ENCODE measurements at places on chromosomes 2 and 18.

DNA sequence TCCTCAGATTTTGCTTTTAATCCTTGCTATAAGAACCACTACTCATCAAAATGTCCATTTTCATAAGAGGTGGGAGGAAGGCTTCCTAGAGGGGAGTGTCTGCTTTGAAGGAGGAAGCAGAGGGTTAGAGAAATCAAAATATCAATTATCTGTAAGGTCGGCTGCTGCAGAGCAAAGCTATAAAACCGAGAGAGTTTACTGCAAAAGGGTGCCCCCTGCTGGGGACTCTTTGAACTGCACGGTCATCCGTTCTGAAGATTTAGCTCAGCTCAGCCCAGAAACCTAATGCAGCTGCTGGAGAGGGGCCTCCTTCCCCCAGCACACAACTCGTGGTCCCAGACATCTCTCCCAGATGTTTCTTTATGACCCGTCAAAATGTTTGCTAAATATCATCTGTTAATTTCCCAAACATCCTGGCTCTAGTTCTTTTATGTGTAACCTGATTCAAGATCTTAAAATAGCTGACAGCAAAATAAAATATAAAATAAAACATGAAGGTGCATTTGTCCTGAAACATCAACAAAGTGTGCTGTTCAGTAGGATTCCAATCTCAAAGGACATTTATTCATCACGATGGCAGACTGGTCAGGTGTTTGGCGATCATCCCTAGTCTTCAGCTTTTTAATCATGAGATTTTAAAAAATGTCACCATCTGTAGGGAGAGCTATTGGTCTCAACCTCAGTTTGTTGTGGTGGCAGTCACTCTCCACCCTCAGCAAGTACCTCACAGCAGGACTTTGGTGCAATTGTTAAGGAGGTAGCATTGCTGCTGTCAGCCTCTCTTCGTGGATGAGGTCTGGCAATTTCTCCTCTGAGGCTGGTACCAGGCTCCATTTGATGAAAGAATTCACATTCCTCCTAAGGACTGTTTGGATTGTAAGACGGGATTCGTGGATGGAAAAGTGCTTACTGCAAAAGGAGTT lies 185.9 kb downstream of the MTX2 start:
- DNase-seq, result peak; percentile 85

DNA sequence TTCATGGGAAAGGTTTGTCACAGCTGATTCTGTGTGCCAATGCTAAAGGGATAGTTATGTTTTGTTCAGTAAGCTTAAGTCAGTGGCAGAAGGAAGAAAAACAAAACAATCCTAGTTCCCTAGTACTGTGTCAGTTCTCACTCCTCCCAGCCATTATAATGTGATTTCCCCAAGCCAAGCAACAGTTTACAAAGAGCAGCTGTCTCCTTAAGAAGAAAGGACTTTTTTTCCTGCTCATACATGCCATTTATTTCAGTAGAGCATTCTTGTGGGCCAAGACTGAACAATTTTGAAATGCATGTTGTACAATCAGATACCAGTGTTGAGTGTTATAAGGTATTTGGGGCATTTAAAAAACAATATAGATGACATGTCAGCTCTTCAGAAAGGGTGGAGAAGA lies 52.1 kb downstream of the NEMP2 start:
- no peak for DNase-seq

DNA sequence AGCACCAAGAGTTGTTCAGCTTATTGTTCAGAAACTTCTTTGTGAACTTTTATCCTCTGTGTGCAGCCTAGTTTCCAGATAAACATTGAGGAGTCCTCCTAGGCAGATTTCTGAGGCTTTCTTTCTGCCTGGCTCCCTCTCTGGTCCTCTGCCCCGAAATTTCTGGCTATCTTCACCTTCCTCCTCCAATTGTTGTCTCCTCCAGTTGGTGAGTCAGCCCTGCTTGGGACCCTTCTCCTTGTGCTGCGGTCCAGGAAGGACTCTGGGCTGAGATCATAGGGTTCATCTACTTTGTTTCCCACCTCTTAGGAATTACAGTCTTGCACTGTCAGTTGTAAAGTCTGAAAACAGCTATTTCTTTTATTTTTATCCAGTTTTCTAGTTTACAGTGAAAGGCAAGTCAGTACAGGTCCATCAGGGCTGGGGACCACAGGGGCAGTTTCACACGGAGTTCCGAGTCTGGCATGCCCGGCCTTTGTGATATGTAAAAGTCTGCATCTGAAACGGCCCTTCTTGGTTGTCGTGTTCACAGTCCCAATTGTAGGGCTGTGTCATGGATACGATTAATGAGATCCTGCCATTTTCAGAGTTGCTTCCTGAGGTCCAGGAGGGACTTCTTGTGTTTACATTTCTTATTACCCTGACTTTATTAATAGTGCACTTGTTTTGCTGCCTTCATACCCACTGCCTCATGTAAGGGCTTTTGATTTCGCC lies 100.8 kb downstream of the SMC6 start:
- no peak for DNase-seq

DNA sequence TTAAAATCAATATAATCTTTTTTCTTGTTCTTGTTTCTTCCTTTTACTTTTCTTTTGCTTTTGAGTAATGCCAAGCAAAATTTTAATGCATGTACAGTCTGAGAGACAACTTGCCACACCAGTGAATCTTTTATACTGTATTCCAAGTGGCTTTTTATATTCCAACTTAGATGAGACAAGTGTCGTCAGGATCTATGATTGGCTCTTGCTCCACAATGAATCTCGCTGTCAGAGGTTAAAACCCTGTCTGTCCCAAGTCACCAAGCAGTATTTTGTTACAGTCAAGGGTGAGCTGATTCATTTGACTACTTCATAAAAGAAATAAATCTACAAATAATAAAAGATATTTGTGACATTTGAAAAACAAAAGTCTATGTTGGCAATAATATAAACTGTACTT lies at the start of gene MSTN:
MSTN (minus strand) TSS at position 129 of the 400 bp plus-strand sequence. CDS start 133 bp downstream, outside the sequence.
- no peak for DNase-seq

- no peak for DNase-seq
Measured at GRCh38 chr2:234914371-234915154, 37.3 kb upstream of the SH3BP4 start.

- DNase-seq, result peak; percentile 27
Measured at GRCh38 chr2:61135510-61135909, 26.5 kb upstream of the C2orf74 start.

Measured in NAMALWA (cell line).